ENCODE measurements at places on chromosomes 4 and X.

- DNase-seq = peak; percentile 80
Measured at GRCh38 chr4:84750260-84750959, 167.5 kb downstream of the CDS1 start.

GRCh38 chr4:82965763-82966162 is 44.9 kb downstream of the LIN54 start:
- no peak for DNase-seq

DNA sequence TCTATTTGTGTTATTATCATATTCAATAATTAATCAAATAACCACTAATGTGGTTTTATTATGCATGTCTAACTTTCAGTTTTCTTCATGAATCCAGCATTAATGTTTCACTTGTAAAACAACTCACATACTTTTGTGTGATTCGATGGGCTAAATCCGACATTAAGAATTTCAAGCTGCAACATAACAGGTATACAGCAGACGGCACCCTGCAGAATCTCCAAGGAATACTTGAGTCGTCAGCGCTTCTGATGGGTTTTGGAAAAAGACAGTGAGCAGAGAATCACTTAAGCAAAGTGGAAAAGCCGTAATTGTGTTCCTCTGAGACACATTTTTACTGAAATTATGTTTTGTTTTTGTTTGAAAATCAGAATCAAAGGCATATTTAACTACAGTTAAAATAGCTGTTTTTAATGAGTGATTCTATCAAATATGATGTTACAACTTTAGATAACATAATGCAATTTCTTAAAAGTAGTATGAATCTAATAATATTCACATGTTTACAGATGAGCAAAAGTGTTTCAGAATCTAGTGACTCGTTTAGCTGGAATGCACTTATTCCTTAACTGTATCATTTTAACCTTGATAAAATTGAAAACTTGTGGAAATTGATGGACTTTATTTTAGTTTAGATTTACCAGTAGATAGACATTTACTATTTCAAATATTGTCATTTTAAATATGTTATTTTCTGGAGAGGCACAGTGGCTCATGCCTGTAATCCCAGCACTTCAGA is 514.8 kb downstream of the CCSER1 start:
- DNase-seq = no peak

- DNase-seq = no peak
Measured at GRCh38 chr4:111748157-111748556, 397.1 kb upstream of the FAM241A start.

DNA sequence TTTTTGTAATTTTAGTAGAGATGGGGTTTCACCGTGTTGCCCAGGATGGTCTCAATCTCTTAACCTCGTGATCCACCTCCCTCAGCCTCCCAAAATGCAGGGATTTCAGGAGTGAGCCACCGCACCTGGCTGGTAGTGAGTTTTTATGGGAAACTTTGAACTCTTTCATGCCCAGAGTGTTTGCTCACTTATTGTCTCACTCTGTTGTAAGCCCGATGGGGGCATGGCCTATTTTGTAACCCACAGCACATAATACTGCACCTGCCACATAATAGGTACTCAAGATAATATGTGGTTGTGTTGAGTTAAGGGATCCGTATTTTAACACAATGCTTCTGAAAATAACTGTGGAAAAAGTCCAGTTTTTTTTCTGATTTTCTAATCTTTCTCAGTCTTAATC is 109.6 kb upstream of the GIMD1 start:
- DNase-seq = no peak
